A549 (cell line): ENCODE measurements at places on chromosomes 12 and 14.

GRCh38 chr12:6030081-6030480, 85.0 kb upstream of the ANO2 start:
- no peak for DNase-seq

- no peak for DNase-seq
Observed at GRCh38 chr12:30882706-30883105, 43.8 kb upstream of the TSPAN11 start.

DNA sequence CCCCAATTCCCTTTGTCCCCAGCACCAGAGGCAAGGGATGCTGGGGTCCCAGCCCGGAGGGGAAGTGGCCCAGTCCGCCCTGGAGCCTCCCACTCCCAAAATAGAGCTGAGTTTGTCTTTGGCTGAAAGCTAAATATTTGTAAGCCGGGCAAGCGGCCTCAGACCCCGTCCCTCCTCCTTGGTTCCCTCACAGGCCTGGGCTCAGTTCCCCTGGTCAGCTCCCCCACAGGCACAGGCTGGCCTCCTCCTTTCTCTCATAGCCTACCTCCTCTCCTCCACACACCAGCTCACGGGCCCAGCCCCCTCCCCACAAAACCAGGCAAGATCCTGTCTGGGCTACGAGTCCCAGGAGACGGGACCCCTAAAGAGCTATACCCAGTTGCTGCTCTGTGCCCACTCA, 1.3 kb downstream of the SP7 start:
- DNase-seq, result no peak

GRCh38 chr14:69605738-69606137, 5.7 kb upstream of the SUSD6 start:
- DNase-seq, result no peak

GRCh38 chr12:12338527-12339168, 11.4 kb downstream of the MANSC1 start:
- DNase-seq, result no peak

- DNase-seq, result no peak
Observed at GRCh38 chr12:51480978-51481377, 56.3 kb downstream of the SLC4A8 start.

- peak; percentile 51 for DNase-seq
Observed at GRCh38 chr14:69039288-69039628, 60.2 kb upstream of the ACTN1 start.

GRCh38 chr14:71918955-71919354, 13.3 kb upstream of the RGS6 start:
- no peak for DNase-seq

DNA sequence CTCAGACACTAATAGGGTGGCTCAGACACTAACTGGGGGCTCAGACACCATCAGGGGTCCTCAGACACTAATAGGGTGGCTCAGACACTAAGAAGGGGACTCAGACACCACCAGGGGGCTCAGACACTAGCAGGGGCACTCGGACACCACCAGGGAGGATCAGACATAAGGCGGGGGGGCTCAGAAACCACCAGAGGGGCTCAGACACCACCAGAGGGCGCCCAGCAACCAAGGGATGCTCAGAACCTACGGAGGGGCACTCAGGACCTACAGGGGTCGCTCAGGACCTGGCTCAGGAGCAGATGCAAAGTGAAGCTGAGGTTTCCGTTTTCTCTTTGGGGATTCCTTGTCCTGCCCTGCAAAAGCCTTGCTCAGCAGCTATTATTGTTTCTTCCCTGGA, 448.5 kb downstream of the TMEM121 start:
- no peak for DNase-seq

GRCh38 chr12:106058256-106059182, 80.2 kb downstream of the NUAK1 start:
- DNase-seq, result no peak

- no peak for DNase-seq
Observed at GRCh38 chr12:130214686-130215395, 52.6 kb downstream of the FZD10 start.

GRCh38 chr12:100565987-100566545, 7.4 kb upstream of the GAS2L3 start:
- no peak for DNase-seq

- DNase-seq, result no peak
Observed at GRCh38 chr12:51391283-51392123, at the start of gene GALNT6. Gene GALNT6 (minus strand): TSS chr12:51391406. CDS start chr12:51379781, 11,625 bp downstream.

GRCh38 chr14:104135904-104136471, 2.4 kb upstream of the KIF26A start:
- no peak for DNase-seq

DNA sequence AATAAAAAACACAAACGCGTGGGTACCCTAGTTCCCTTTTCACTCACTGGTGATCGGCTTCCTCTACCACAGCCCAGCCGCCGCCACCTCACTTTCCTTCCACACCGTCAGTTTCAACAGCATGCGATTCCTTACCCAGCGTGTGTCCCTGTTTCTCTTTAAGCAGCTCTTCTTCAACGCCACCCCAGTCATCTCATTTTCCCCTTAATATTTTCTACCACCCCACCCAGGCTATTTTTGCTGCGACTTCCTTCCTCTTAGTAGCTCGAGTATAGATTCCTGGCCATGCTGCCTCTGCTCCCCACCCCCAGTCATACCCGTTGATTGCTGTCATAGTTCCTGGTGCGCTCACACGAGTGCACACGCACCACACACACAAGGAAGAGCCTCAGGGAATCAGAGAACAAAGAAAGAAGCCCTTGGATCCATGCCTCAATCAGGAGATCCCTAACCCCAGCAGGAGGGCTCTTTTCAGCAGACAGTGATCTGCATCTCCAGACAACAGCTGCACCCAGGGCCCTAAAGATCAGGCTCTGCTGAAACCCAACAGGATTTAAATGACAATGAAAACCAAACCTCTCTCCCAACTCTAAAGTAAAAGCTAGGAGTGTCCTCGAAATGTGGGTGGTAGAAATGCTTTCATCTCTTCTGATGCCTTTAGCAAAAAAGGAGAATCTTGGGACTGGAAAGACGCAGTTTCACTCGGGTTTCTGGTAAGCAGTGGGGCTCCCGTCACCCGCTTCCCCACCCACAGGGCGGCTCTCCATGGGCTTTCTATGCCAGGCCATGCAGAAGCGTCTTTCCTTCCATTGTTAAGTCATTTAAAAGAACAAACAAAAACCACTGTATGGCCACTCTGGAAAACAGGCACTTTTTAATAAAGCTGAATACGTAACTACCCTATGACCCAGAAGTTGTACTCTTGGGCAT, 23.8 kb downstream of the VPS37B start:
- DNase-seq, result peak; percentile 44

DNA sequence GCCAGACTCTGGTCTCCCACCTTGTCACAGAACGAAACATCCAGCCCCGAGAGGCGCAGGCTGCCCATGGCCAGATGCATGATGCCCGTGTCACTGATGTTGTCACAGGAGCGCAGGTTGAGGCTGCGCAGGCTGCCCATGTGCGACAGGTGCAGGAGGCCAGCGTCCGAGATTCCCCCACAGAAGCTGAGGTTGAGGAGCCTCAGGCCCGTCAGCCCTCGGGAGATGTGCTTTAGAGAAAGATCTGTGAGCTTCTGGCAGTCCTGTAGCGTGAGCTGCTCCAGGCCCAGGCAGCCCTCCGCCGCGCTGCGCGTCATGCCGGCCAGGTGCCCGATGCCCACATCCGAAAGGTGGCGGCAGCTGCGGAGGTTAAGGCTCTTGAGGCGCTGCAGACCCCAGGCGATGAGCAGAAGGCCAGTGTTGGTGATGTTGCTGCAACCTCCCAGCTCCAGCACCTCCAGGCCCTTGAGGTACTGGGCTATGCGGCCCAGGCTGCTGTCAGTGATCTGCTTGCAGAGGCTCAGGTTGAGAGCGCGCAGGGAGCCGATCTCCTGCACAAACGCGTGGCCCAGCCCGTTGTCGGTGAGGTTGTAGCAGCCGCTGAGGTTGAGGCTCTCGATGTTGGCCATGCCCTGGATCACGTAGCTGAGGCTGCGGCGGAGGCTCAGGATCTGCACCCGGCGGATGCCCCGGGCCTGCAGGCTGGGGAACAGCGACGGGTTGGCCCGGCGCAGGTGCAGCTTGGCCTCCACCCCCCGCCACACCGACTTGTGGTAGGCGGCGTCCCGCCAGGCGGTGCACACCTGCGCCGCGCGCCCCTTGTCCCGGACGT, 991 bp downstream of the FBXL14 start:
- peak; percentile 55 for DNase-seq

GRCh38 chr14:101887219-101887618, 77.2 kb upstream of the DYNC1H1 start:
- DNase-seq, result no peak

DNA sequence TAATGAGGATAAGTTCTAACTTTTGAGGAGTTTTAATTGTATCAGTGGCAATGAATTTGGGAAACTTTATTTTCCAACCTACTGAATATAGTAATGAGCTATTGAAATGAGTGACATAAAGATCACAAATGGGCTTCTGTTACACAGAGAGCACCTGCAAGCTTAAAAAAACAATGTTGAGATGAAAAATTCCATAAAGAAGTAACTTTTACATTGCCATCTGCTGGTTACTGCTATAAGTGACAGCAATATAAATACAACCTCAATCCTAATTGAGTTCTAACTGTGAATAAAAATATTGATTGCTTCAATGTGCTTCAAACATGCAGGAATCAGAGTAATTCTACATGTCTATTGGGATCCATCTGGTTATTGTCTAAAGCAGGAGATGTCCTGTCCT, 14.2 kb downstream of the WIF1 start:
- peak; percentile 15 for DNase-seq

GRCh38 chr14:59377491-59377890, 87.7 kb downstream of the GPR135 start:
- DNase-seq, result no peak

DNA sequence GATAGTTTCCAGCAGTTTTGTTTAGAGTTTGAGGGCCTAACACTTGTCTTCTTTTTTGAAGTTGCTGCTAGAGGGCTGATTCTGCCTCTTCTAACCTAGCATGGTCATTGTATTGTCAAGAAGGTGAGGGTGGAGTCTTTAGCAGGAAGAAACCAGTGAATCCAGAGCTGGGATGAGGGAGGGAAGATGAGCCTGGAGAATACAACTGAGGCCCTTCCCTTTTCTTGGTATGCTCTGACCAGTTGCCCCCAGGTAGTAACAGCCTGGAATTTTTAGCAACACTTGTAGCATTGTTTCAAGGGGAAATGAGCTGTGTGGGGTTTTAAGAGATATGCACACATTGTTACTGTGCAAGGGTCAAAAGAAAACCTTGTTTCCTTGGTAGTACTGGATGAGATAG, 9.0 kb downstream of the FLVCR2 start:
- no peak for DNase-seq

DNA sequence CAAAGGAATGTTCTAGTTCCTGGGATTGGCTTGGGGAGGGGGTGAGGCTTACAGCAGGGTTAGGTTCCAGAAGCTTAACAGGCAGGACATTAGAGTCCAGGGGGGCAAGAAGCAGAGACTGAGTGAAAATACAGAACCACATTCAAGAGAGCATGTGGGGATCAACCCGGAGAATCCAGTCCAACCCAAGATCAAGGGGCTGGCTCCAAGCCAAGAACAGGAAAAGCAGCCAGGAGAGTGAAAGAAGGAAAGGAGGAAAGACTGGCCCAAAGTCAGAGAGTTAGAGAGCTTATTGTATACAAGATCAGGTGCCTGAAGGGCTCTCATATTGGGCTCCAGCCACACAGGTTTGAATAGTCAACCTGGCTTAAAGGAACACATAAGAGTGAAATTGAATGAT, 190.3 kb upstream of the CDKN3 start:
- no peak for DNase-seq

- DNase-seq, result peak; percentile 32
Observed at GRCh38 chr12:9378430-9378835, 170.2 kb upstream of the PZP start.

DNA sequence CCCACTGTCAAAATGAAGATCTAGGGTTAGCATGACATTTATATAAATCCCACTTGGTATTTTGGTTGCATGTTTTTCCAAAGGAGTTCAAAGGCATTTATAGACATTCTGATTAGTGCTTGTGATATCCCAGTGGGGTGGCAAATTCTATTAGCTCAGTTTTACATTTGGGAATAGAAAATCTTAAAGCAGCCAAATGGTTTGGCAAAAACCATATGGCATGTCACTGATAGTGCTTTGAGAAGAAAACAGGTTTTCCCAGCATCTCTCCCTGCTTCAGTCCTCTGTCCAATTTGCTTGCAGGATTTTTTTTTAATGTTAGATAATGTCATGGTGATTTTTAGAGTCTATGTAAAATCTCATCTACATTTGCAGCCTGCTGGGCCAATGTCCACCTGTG, 225.1 kb upstream of the DIO3 start:
- no peak for DNase-seq

GRCh38 chr12:53937099-53937498, 1.5 kb upstream of the HOXC13 start:
- DNase-seq, result no peak

GRCh38 chr12:72467985-72468384, 195.8 kb downstream of the TRHDE start:
- no peak for DNase-seq

GRCh38 chr12:132904718-132905328, 17.4 kb upstream of the CHFR start:
- DNase-seq, result no peak

DNA sequence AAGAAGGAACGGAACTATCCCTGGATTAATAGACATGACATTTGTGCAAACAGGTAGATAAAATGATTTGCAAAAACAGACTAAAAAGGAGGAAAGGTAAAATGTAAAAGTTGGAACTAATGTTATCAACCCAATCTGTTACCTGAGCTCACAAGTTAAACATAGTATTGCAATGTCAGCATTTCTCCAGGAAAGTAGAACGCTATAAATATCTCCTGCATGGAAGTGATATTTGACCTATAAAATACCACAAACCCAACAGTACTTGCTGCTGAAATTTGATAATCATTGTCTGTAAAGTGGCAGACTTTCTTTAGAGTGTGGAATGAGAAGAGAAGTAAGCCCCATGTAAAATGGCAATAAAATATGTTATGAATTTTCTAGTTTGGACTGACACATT, 1435.7 kb downstream of the LRFN5 start:
- DNase-seq, result no peak
